H9 (cell line): ENCODE measurements at places on chromosomes 11 and 22.

DNA sequence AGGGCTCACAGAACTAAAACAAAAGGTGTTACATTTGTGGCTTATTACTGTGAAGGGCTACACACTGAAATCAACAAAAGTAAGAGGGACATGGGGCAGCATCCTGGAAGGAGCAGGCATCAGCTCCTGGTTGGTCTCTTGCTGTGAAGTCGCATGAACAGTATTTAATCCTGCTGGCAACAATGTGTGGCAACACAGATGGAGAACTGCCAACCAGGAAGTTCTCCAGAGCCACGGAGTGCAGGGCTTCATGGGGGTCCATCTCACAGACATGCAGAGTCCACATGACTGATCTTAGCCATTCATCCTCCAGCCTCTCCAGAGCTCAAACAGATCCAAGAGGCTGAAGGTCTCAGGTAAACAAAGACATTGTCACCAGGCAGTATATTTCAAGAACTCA is 32.8 kb upstream of the FGF3 start:
- no peak overlapping the region for H3K4me3 ChIP-seq
- no peak overlapping the region for H3K27ac ChIP-seq
- peaks cover 7% of the 10 kb centered on the region; the same call in 2 of the 3 replicates for H3K36me3 ChIP-seq
- no peaks in the 10 kb centered on the region for H3K4me1 ChIP-seq
- no peaks in the 10 kb centered on the region for H3K27me3 ChIP-seq

- H3K4me1 ChIP-seq, result no peaks in the 10 kb centered on the region
- DNase-seq, result no peak
- no peak overlapping the region for H3K4me3 ChIP-seq
- H3K27me3 ChIP-seq, result no peaks in the 10 kb centered on the region
Observed at GRCh38 chr11:122743949-122744348, 88.4 kb downstream of the UBASH3B start.

- H3K4me1 ChIP-seq, result peaks cover 3% of the 10 kb centered on the region; the same call in 1 of the 2 replicates
- peak; percentile 59 for DNase-seq
- H3K27ac ChIP-seq, result no peak overlapping the region
- H3K4me3 ChIP-seq, result no peak overlapping the region
- no peaks in the 10 kb centered on the region for H3K27me3 ChIP-seq
- no peaks in the 10 kb centered on the region for H3K36me3 ChIP-seq
Observed at GRCh38 chr11:8055091-8055835, 25.7 kb upstream of the TUB start.

GRCh38 chr11:73164803-73165540 is 22.9 kb upstream of the FCHSD2 start:
- H3K27ac ChIP-seq, result no peak overlapping the region
- H3K27me3 ChIP-seq, result no peaks in the 10 kb centered on the region; the same call in 1 of the 2 replicates
- no peaks in the 10 kb centered on the region for H3K36me3 ChIP-seq
- H3K4me3 ChIP-seq, result no peak overlapping the region
- no peak for DNase-seq
- H3K4me1 ChIP-seq, result peaks cover 5% of the 10 kb centered on the region; the same call in 1 of the 2 replicates

DNA sequence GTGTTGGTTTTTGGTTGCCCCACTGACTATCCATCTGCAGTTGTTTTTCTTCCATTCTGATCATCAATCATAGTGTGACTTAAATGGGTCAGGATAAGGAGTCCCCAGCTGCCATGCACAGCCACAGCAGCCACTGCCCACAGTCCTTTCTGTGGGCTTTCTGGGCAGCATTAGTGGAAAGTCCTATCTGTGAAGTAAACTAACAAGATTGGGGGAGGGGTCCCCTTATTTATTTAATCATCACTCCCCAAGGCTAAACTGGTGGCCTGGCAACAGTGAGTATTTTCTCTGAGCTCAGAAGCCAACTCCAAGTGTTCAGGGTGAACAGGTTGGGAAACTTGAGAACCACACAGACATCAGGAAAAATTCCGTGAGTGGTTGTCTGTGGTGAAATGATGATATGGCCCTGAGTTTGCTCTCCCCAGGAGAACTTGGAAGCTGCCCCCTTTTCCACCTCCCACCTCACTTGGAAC is 145.0 kb downstream of the CCDC34 start:
- no peak for DNase-seq
- no peak overlapping the region for H3K27ac ChIP-seq
- H3K36me3 ChIP-seq, result peaks cover 41% of the 10 kb centered on the region
- H3K27me3 ChIP-seq, result no peaks in the 10 kb centered on the region
- no peak overlapping the region for H3K4me3 ChIP-seq
- peaks cover 4% of the 10 kb centered on the region; the same call in 1 of the 2 replicates for H3K4me1 ChIP-seq

- DNase-seq, result no peak
- no peaks in the 10 kb centered on the region for H3K4me1 ChIP-seq
- peaks cover 35% of the 10 kb centered on the region for H3K36me3 ChIP-seq
- no peak overlapping the region for H3K4me3 ChIP-seq
- H3K27ac ChIP-seq, result no peak overlapping the region
Observed at GRCh38 chr11:101686514-101686913, 102.7 kb upstream of the TRPC6 start.

DNA sequence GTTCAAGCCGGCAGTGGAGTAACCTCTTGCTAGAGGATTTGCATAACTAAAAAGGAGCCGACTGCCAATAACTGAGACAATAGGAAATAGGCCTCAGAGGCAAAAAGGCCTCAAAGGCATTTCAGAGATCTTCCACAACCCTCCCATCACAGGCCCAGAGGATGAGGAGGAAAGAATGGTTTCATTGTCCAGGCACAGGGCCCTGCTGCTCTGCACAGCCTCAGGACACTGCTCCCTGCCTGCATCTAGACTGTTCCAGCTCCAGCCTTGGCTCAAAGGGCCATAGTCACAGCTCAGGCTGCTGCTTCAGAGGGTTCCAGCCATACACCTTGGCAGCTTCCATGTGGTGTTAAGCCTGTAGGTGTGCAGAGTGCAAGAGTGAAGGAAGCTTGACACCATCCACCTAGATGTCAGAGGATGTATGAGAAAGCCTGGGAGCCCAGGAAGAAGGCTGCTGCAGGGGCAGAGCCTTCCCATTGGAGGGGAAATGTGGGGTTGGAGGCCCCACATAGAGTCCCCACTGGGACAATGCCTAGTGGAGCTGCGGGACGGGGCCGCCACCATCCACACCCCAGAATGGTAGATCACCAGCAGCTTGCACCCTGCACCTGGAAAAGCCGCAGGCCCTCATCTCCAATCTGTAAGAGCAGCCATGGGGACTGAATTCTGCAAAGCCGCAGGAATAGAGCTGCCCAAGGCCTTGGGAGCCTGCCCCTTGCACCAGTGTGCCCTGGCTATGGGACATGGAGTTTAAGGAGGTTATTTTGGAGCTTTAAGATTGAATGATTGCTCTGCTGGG is 8.2 kb upstream of the LRP5 start:
- H3K4me3 ChIP-seq, result no peak overlapping the region
- no peak for DNase-seq
- H3K4me1 ChIP-seq, result no peaks in the 10 kb centered on the region
- H3K36me3 ChIP-seq, result peaks cover 10% of the 10 kb centered on the region
- H3K27ac ChIP-seq, result no peak overlapping the region

GRCh38 chr11:63273685-63274084 is 30.3 kb upstream of the SLC22A25 start:
- H3K4me3 ChIP-seq, result no peak overlapping the region
- no peak overlapping the region for H3K27ac ChIP-seq
- H3K36me3 ChIP-seq, result no peaks in the 10 kb centered on the region
- H3K4me1 ChIP-seq, result no peaks in the 10 kb centered on the region
- DNase-seq, result no peak

- no peak for DNase-seq
- no peak overlapping the region for H3K4me3 ChIP-seq
- H3K27me3 ChIP-seq, result no peaks in the 10 kb centered on the region
- peaks cover 14% of the 10 kb centered on the region for H3K36me3 ChIP-seq
- peaks cover 16% of the 10 kb centered on the region for H3K4me1 ChIP-seq
Observed at GRCh38 chr11:30567120-30567519, 19.0 kb downstream of the MPPED2 start.

DNA sequence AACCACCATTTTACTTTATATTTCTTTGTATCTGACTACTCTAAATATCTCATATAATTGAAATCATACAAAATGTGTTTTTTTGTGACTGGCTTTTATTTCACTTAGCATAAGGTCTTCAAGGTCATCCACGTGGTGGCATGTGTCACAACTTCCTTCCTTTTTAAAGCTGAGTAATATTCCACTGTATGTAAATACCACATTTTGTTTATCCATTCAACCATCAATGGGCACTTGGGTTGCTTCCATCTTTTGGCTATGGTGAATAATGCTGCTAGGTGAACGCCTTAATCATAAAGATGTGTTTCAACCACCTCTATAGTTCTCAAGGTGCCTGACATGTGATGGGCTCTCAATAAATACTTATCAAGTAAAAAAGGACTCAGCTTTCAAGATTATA is 15.5 kb downstream of the RAB30 start:
- no peak overlapping the region for H3K4me3 ChIP-seq
- H3K27me3 ChIP-seq, result no peaks in the 10 kb centered on the region
- no peaks in the 10 kb centered on the region for H3K36me3 ChIP-seq
- H3K27ac ChIP-seq, result no peak overlapping the region
- DNase-seq, result no peak

DNA sequence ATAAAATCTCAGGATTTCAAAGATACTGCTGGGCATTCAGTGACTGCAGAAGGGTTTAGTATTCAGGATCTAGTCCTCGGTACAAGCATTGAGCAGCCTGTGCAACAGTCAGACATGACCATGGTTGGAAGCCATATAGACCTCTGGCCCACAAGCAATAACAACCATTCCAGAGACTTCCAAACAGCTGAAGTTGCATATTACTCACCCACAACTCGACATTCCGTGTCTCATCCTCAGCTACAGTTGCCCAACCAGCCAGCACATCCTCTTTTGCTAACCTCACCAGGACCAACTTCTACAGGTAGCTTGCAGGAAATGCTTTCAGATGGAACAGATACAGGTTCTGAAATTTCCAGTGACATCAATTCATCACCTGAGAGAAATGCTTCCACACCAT is 156.8 kb downstream of the C11orf91 start:
- H3K27me3 ChIP-seq, result no peaks in the 10 kb centered on the region
- H3K4me1 ChIP-seq, result no peaks in the 10 kb centered on the region
- no peak overlapping the region for H3K27ac ChIP-seq
- no peak for DNase-seq
- no peaks in the 10 kb centered on the region for H3K36me3 ChIP-seq

GRCh38 chr11:60810151-60810550 is 25.0 kb downstream of the MS4A10 start:
- no peak overlapping the region for H3K27ac ChIP-seq
- no peak overlapping the region for H3K4me3 ChIP-seq
- no peaks in the 10 kb centered on the region for H3K27me3 ChIP-seq
- DNase-seq, result no peak
- no peaks in the 10 kb centered on the region for H3K36me3 ChIP-seq
- no peaks in the 10 kb centered on the region for H3K4me1 ChIP-seq

DNA sequence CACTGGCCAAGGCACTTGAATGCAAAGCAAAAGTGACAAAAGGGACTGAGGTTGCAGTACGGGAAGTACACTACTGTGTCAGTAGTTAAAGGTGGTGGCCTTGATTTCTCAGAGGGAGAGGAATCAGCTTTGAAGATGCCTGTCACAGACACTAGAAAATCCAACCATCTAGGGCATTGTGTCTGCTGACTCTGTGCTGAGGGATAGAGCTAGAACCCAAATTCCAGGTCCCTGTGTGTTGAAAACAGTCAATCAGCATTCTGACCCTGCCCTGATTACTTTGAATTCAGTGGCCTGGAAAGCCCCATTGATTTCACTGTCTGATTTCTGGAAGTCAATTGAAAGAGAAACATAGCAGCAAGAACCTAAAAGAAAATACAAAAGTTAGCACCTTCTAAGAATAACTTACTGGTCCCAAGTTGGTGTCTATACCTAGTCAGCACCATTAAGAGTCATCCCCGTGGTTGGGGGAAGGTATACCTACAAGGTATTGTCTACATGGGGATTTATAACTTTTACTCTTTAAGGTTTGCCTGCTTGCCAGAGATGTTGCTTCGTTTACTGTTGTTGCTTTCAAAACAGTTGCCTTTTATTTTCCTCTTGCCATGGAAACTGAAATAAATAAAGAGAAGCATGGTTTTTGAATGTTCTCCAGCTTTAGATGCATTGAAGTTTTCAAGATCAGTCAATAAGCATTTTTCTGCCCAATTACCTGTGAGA is 97.3 kb downstream of the PDHX start:
- no peaks in the 10 kb centered on the region for H3K27me3 ChIP-seq
- H3K4me3 ChIP-seq, result no peak overlapping the region
- H3K27ac ChIP-seq, result no peak overlapping the region
- H3K4me1 ChIP-seq, result peaks cover 6% of the 10 kb centered on the region; the same call in 1 of the 2 replicates

- H3K27ac ChIP-seq, result no peak overlapping the region
- no peak overlapping the region for H3K4me3 ChIP-seq
- H3K36me3 ChIP-seq, result no peaks in the 10 kb centered on the region
- no peaks in the 10 kb centered on the region for H3K27me3 ChIP-seq
- no peaks in the 10 kb centered on the region for H3K4me1 ChIP-seq
Observed at GRCh38 chr11:97454988-97455387, 1065.2 kb downstream of the JRKL start.

GRCh38 chr11:50169634-50170033 is 137.0 kb downstream of the OR4C45 start:
- H3K4me3 ChIP-seq, result no peak overlapping the region
- DNase-seq, result no peak
- no peaks in the 10 kb centered on the region for H3K27me3 ChIP-seq

DNA sequence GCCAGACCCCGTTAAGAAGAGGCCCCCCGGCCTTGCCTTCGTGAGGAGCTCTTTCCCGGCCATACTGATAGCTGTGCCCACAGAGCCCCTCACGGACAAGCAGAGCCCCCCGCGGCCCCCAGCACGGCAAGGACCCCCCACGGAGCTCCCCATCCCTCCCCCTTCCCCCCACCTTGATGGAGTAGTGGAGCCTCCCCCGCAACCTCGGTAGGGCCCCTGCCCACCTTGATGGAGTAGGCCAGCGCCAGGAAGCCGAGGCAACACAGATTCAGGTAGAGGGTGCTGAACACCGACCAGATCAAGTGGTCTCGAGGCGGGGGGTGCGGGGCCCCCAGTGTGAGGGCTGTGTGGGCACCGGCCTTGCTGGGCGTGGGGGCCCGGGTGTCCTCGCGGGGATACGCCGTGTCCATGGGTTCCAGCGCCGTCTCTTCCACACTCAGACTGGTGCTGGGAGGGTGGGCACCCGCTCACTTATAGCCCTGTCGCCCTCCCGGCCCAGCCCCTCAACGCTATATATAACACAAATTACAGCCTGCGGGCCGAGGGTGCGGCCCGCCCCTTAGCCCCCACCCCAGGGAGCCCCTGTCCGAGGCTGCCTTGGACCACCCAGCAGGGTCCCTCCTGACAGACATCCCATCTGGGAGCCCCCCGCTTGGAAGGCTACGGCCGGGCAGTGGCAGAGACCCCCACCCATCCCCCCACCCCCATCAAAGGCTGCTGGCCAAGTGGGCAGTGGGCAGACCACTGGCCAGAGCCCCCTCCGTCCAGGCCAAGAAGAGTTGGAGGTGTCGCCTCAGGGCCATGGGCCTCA is at the start of gene IFITM5:
TSS of gene IFITM5 (minus strand) at position 446 of the 811 bp plus-strand sequence. CDS start at position 410, 36 bp downstream.
- peak within 1 kb of the TSS; percentile 8; the same call in 1 of the 3 replicates for H3K4me3 ChIP-seq
- peaks cover 14% of the 10 kb centered on the region for H3K36me3 ChIP-seq
- no peaks in the 10 kb centered on the region for H3K27me3 ChIP-seq
- no peak within 1 kb of the TSS for H3K27ac ChIP-seq
- DNase-seq, result no peak
- peaks cover 4% of the 10 kb centered on the region; the same call in 1 of the 2 replicates for H3K4me1 ChIP-seq
